ENCODE measurements at places on chromosomes 4 and X.

DNA sequence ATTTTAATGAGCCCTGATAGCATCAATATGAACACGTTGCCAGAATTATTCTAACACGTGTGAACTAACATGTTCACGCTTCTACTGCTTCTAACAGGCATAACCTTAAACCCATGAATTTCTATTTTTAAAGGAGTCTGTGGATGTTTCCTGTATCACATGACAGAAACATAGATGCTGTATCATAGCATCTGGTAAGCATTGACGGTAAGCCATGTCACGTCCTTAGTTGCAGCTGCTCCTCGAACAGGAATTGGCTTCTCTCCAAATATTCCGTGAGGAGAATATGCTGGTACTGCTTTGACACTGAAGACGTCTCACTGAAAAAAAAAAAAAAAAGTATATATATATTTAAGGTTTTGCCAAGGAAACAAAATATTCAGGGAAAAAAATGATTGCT, 105.1 kb upstream of the MXRA5 start:
- no peak for DNase-seq

- DNase-seq: peak; percentile 39
These were observed 476.9 kb upstream of the SLIT2 start for GRCh38 chr4:19774690-19775256.

DNA sequence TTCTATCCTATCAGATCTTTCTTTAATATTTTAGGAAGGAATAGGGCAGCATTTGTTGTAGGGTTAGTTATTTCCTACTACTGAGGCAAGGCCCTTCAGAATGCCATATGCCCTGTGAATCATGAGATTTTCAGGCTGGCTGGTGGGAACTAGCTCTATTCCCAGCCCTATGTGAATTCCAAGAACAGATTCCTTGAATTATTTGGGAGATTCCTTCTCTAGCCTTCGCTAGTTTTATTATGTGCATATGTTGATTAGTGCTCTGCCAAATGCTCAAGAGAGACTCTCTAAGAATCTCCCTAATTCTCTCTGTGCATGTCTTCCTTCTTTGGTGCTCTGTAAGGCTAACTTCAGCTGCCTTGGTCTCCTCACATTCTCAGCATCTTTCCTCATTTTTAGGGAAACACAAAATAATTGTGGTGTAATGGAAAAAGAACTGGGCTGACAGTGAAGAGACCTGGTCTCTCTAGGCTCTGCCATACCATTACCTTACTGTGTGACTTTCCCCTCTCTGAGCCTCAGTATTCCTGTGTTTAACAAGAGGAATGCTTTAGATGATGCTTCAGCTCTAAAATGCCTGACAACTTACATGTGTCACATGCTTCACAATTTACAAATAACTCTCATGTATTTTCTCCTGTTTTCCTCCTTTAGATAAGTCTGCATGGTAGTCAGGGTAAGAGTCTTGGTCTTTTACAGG, 79.7 kb downstream of the VMA21 start:
- DNase-seq: no peak

DNA sequence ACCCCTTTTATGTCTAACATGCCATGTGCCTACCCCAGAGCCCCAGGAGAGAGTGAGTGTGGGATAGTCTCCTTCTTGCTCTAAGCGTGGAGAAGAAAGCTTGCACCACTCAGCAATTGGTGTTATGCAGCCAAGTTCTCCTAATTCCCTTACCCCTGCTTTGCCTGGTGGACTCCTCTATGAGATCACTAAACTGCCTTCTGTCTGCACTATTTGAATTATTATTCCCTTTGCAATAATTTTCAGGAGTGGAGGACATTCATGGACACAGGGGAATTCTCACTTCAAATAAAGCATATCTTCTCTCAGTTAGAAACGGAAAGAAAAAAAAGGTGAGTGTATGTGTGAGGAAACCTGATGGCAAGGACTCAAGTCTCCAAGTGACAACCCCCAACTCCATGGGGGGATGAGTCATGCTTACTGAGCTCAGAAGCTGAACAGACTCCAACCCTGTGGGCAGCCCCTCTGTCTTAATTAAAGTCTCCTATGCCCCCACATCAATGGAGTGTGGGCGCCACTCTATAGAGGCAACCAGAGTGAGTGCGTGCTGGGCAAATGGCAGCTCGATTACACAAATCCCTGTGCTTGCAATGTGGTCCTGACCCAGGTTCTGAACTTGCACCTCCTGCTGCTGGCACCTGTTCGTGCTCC, 381.9 kb downstream of the RAB28 start:
- no peak for DNase-seq

DNA sequence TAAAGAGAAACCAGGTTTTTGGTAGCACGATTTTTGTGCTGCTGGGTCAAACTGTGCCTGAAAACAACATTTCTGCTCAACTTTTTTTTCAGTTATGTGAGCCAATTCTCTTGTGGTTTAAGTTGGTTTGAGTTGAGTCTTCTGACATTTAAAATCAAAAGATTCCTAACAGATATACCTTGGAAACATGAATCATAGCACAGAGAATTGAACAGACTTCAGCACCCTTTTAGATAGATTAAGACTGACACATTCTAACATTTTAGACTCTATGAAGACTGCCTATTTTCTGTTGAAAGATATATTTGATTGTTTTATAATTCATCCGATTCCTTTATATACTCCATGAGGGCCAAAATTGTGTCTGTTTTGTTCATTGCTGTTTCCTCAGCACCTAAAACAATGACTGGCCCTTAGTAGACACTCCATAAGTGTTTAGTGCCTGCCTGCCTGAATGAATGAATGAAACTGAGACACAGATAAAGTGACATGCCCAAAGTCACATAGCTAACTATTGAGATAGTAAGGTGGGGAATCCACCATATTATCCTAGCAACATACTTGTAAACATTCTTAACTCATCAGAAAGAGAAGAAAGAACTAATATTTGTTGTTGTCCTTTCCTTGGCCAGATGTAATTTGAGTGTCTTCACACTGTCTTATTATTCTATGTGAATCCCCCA, 624.0 kb downstream of the MID1IP1 start:
- no peak for DNase-seq

- DNase-seq: no peak
These were observed 73.9 kb upstream of the DIPK2B start for GRCh38 chrX:45274576-45274975.

- DNase-seq: peak; percentile 95
These were observed 169.8 kb downstream of the BTC start for GRCh38 chr4:74624351-74625151.

DNA sequence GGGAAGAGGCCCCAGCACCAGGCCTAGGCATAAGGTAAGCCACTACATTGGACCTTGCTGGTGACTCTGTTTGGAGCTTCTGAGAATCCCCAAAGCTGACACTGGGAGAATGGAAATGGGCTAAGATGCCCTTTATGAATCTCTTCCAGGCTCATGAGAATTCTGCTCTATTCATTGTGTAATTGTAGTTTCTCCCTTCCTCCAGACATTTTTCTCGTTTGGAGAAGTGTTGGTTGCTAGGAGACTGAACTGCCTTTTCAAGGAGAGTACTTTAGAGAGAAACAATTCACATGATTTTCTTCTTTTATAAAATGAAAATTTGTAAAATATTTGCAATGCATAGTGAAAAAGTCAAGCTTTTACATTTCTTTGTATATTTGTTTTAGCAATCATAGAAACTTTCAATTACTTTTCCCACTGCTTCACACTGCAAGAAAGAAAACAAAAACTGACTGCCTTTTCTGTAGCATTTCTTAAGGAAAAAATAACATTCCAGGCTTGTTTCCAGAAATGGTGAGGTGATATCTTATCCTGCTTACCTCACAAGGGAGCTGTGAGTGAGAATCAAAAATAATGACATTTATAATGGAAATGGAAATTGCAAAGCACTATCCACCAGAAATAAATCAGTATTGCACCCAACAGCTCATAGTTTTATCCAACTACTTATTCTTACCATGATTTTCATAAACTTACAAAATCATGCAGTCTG, 24.9 kb upstream of the DCHS2 start:
- DNase-seq: no peak

DNA sequence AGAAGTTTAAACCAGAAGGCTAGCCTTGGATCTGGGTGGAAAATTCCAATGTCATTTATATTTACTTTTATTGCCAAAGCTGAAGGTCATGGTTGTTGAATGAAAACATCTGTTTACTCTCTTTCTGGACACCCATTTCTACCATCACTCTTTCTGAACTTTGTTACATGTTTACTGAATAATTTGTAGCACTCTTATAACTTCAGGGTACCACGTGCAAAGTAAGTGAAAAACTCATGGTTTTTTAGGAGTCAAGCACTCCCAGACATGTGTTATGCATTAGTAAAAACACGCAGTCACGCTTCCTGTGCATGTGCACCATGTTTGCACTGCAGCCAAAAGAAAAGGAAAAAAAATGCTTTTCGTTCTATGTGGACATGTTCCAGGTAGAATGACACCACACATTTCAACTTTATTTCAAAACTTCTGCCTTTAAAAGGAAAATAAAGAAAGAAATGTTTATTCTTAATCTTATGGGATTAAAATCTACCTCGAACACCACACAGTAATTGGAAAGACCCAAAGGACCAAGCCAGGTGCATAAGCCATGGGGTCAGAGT, 31.4 kb upstream of the ADH1C start:
- peak; percentile 99 for DNase-seq

Data from fibroblast of lung (primary cell).